ENCODE measurements at places on chromosomes 11 and 22. TPM values are rescaled to one million over a fixed set of nuclear protein-coding genes. Genes with fewer than 3 reads are reported as not detected.

Gene DKK3
- 13.5 TPM for total RNA-seq

Gene RAB3IL1
- total RNA-seq = 12.8 TPM

Gene FZD4
- total RNA-seq = 0.95 TPM

Gene KRTAP5-2
- not detected for total RNA-seq

Gene LRFN4
- total RNA-seq = 101 TPM

Gene OR6T1
- total RNA-seq = not detected

Gene SMC1B
- total RNA-seq = not detected

Gene LYVE1
- 0.11 TPM for total RNA-seq

Gene PNPLA3
- total RNA-seq = 0.73 TPM

Gene SHANK2
- 6.6 TPM for total RNA-seq

Gene RASSF10
- total RNA-seq = 7.6 TPM

Gene GRM5
- total RNA-seq = not detected

Gene APOA5
- not detected for total RNA-seq

Gene PARVA
- total RNA-seq = 24.4 TPM

Gene CD3E
- not detected for total RNA-seq

Gene FADS1
- total RNA-seq = 148 TPM

Gene POTEH
- not detected for total RNA-seq
